ENCODE measurements at places on chromosomes 4 and X.

GRCh38 chrX:119655125-119655524, 37.8 kb downstream of the SEPTIN6 start:
- no peak for DNase-seq

GRCh38 chr4:36099509-36099908, 144.8 kb downstream of the ARAP2 start:
- no peak for DNase-seq

DNA sequence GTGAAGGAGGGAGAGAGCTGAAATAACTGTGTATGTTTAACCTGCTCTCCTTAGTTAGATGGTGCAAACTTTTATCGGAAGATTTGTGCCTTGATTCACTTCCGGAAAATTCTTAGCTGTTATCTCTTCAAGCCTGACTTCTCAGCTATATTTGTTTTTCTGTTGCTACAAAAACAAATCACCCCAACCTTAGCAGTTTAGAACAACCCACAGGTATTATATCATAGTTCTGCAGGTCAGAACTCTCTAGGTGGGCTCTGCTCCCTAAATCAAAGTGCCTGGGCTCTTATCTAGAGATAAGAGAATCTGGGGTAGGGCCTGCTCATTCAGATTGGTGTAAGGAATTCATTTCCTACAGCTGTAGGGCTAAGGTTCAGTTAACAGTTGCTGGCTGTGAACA, 15.1 kb upstream of the CEP135 start:
- no peak for DNase-seq

- no peak for DNase-seq
Measured at GRCh38 chr4:105061136-105061696, 85.5 kb upstream of the TET2 start.

GRCh38 chrX:106039920-106040319, 1.4 kb upstream of the SERPINA7 start:
- DNase-seq: no peak
